ENCODE measurements at places on chromosomes 6 and 20.

DNA sequence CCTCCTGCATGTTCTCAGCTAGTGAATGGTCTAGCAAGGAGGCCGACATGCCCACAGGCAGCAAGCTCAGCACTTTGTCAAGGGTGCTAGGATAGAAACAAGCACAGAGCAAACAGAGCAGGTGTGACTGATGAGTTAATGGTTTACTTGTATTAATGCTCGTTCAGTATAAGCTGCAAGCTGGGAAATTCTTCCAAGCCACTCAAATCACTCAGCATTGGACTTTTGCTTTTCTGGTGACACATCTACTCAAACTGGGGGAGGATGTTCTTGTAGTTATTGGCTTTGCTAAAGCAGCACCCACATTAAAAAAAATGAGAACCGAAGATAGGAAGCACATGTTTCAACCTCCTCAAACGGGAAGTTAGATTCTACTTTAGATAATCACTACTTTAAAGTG is 43.1 kb upstream of the NEDD9 start:
- DNase-seq = no peak

GRCh38 chr6:17469006-17469832 is 75.8 kb downstream of the CAP2 start:
- DNase-seq = no peak

DNA sequence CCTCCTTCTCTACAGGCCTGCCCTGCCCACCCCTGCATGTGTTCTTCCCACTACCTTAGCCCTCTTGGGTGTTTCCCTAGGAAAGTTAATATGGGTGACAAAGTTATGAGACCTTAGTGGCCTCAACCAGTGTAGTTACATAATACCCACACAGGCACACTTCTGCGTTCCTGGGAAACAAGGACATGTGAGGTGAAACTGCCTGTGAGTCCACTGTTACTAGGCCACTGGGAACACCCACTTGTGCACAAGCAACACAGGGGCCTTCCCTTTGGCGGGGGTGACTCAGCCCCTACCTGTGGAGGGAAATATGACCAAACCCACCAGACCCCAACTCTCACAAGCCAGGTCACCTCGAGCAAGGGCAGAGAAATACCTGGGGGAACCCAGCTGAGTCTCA is 12.8 kb downstream of the PI16 start:
- DNase-seq = no peak

- DNase-seq = no peak
Observed at GRCh38 chr6:98875375-98875774, 41.0 kb downstream of the POU3F2 start.

GRCh38 chr6:26187981-26188635 is 100.9 kb downstream of the HFE start:
- DNase-seq = peak; percentile 80

DNA sequence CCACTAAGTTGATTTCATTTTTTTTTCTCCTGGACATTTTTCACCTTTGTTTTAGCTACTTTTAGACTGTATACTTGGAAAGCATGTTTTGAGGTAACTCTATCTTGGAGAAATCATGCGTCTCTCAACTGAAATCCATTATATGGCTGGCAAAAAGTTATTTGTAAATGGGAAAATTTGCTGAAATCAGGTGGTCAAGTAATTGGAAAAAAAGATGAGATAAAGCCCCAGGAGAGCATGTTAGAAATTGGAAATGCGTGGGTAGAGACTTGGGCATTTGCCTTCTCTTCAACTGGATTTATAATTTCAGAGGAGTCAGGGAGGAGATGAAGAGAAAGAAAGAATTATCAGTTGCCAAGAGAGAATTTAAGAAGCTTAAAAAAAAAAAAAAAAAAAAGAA is 217.1 kb upstream of the MAP3K7 start:
- no peak for DNase-seq

GRCh38 chr6:62615366-62616015 is 329.5 kb upstream of the KHDRBS2 start:
- DNase-seq = no peak

DNA sequence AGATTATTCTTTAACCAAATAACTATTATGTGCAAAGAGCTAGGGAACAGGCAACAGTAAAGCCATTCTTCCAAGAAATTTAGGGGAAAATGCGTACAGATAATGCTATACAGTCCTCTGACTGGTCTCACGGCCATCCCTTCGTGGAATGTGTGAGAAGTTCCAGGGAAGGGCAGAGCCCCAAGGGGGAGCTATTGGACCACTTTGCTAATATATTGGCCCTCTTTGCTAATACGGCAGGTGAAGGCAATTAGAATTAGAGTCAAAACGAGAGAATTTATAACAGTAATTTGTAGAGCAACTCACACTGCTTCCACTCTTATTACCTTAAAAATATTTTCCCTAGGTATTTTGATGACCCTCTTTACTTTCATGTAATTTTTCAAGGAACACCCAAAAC is 140.4 kb downstream of the IMPG1 start:
- DNase-seq = peak; percentile 59

DNA sequence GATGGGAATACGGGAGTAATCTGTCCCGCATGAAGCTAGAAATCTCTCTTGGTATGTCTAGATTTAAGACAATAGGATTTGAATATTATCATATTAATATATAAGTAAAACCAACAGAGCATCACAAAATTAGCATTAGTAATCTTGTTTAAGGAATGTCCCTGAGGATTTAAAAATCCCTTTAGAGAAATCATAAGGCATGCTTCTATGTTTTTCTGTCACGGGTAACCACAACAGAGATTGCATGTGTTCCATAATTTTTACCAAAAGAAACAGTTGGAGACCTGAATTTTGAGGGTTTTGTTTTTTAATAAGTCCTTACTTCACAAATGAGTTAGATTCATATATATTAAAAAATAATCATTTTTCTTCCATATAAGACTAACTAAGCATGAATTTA is 146.8 kb downstream of the GJA1 start:
- DNase-seq = no peak

DNA sequence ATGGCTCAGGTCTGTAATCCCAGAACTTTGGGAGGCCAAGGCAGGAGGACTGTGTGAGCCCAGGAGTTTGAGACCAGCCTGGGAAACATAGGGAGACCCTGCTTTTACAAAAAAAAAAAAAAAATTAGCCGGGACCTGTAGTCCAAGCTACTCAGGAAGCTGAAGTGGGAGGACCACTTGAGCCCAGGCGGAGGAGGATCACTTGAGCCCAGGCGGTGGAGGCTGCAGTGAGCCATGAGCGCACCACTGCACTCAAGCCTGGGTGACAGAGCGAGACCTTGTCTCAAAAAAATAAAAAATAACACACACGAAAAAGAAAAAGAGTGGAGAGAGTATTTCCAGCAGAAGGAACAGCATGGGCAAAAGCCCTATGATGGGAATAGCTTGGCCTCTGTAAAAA is 2.0 kb downstream of the TTLL9 start:
- no peak for DNase-seq

- DNase-seq = no peak
Observed at GRCh38 chr6:31357886-31358285, 907 bp upstream of the HLA-B start.

- no peak for DNase-seq
Observed at GRCh38 chr6:162960679-162961457, 233.1 kb downstream of the PACRG start.

DNA sequence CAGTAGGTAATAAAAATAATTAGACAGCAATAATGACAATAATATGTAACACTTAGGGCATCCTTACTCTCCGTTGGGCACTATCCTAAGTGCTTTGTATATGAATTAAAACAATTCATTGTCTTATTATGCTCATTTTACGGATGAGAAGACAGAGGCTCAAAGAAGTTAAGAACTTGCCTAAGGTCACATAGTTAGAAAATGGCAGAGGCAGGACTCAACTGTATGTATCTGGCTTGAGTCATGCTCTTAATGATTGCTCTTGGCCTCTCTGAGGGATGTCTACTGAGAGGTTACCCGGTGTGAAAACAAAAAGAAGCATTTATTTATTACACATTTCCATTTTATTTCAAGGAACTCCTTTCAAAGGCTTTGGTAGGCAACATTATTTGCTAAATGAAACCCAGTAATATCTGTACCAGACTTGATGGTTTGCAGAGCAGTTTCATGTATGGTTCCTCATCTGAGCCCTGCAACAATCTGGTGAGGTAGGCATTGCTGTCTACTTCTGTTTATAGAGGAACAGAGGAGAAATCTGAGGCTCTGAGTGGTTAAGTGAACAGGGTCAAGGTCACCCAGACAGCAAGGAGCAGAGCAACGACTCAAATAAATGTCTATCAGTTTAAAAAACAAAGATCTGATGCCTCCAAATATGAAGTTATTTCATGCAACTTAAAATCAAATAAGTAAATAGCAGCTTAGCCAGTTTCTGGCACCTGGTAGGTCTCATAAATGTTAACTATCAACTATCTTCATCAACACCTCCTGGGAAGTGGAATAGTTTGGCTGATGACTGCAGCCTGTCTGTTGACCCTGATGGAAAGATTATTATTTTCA is 4.2 kb upstream of the PARD6B start:
- no peak for DNase-seq

DNA sequence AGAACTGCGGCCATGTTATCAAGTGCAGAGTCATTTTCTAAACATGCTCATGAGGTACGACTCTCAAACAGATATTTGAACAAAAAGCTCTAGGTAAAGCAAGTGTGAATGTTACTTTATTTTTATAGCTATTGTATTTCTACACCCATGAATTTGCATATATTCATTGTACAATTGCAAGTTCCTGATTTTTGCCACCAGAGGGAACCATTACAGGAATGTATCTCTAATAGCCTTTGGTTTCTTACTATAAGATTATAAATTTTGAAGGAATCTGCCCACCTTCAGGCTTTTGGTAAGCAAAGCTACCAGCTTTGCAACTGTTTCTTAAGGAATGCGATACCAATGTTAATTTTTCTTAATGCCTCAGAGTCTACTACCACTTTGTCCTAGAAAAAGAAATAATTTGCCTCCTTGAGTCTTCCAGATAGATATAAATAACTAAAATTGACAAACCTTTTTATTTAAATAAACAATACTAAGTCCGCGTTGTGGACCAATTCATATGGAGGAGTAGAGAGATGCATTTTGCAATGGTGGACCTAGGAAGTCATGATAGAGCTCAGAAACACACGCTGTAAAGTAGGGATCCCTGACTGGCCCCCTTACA is 125.4 kb upstream of the SAMD5 start:
- DNase-seq = no peak

DNA sequence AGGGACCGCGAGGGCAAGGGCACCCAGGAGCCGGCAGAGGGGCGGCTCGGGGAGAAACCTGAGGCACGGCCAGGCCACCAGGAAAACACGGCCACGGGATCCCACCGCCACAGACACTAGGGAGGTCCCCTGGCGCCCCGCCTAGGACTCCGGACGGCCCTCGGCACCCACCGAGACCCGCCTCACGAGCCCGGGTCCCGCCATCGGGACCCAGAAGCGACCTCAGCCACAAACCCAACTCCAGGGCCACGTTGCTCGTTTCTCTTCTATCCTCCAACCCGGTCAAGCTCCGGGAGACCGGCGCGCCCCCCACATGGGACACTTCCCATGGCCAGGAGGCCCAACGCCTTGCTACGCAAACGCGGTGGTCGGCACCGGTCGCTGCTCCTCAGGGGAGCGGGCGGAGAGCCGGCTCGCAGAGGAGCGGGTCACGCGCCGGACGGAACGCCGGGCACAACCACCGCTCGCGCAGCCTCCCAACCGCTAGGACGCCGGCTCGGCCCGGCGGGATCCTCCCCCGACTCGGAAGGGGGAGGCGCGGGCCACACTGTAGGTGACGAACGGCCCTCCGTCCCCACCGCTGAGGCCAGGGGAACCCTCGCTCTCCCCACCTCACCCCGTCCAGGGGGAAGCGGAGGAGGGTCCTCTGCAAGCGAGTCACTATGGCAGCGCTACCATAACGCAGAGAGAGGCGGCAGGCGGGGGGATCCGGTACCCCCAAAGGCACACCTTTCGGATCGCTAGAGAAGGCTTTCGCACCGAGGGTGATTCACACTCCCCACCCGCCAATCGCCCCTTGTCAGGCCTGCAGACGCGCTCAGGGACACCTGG is 1514.1 kb upstream of the DEFB115 start:
- DNase-seq = no peak

DNA sequence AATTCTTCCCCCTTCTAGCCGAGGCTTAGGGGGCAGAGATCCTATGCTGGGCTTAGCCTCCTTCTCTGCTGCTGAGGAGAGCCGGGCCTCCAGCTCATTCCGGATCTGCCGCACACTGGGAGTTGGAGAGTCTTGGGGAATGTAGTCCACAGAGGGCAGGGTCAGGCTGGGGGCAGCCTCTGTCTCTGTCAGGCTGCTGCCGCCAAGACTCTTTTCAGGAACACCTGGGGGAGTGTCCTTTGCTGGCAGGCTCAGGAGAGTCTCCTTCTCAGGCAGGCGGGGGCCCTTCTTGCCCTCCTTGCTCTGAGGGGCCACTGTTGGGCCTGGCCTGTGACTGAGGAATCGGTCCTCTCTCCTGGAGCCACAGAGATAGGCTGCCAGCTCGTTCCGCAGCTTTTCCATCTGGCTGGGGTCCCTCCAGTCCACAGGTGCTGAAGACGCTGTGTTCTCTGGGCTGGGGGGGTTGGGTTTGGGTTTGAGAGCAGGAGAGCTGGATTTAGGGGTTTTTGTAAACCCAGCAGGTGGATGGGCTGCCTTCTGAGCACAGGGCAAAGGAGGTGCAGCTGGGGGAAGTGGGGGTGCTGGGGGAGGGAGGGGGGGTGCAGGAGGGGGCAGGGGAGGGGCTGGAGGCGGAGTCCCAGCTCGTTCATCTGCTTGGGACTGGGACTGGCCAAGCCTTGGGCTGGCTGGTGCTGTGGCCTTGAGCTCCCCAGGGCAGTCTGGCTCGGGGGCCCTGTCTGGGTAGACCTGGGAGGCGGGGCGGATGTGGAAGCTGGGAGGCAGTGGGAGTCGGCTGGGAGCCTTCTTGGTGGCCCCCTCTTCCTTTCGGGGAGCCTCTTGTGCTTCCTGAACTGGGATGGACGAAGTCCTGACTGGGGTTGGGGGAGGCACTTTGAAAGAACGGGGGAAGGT is 36.1 kb downstream of the C6orf132 start:
- DNase-seq = no peak

GRCh38 chr6:90154755-90155470 is 141.7 kb downstream of the BACH2 start:
- DNase-seq = no peak

DNA sequence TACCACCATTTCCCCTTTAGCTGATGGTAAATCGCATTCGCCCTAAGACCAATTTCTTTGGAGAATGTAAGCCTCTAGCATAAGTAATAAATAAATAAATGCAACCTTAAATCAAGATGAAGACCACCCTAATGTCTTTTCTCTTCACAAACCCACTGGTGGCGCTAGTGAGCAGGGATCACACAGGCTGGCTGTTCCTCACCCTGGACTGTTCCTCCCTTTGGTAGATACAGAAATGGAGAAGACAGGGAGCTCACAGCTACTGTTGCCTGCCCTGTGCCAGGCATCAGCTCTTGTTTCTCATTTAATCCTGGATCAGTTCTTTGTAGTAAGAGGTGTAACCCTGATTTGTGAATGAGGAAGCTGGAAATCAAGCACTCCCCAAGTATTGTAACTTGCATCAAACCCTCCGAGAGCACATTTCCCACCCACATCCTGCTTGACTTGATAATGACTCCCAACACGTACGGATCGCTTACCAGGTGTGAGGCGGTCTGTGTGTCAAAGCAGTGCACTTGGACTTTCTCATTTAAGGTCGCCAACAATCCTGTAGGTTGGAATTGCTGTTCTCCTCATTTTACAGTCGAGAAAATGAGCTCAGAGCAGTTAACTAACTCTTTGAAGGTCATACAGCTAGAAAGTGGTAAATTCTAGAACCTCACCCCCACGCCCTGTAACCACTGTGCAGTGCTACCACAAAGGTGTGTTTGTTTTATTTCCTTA is 236.1 kb downstream of the TSHZ2 start:
- DNase-seq = peak; percentile 16

- no peak for DNase-seq
Observed at GRCh38 chr6:20463396-20463795, 61.7 kb downstream of the E2F3 start.
